ENCODE measurements at places on chromosomes 1 and 21.

- no peak for DNase-seq
Measured at GRCh38 chr1:168871531-168871930, 142.5 kb upstream of the DPT start.

GRCh38 chr1:226699166-226699565, 39.9 kb downstream of the ITPKB start:
- DNase-seq: no peak

GRCh38 chr1:185551008-185551407, 183.2 kb upstream of the HMCN1 start:
- no peak for DNase-seq

DNA sequence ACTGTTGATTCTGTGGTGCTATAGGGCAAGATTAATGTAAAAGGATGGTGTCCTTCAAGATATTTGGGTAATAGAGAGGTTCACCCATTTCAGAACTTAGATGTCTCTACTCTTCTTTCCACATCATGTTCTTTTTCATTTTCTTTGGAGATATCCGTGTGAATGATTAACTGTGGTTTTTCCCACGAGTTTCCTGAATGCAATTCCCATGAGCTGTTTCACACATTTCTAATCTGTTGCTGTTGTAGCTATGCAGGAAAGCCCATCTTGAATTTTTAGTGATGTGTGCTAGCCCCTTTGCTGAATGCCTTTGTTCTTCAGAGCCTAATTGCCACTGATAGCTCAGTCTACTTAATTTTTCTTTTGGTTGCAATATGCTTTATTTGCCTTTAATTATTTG, 27.6 kb downstream of the SNX27 start:
- no peak for DNase-seq

DNA sequence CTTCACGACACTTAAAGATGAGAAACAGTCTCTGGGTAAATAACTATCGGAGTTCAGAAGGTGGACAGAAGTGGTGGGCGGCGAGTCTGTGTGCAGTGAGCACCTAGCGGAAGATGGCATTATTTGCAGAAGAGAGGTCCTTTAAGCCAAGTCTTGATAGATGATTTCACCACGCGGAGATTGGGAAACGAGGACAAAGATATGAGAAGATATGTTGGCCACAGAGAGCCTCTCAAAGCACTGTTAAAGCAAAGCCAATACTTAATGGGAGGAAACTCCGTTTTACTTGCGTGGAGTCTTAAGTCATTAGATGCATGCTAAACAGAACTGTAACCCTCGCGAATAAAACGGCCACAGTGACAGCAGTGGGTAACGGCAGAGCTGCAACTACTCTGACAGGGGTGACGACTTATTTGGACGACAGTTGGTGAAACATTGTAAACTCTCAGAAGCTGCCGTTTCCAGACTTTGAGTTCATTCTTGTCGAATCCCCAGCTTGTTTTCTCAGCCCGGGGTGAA, 577 bp upstream of the CEP350 start:
- DNase-seq: peak; percentile 32

DNA sequence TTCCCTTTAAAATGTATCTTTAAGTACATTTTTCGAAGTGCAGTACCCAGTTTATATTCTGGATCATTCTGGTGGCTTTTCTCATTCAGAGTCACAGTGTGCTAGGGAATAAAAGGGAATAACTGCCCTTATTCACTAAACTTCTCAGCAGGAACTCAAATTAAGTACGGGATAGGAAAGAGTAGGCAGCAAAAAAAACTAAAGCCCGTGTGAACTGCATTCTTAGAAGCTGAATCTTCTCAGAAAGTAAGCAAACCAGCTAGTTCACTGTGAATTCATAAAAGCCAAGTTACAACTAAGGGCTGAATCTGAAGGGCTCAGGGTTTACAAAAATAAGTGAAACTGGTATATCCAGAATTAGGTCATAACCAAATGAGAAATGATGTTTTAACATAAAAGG, 22.0 kb downstream of the PRPF38A start:
- no peak for DNase-seq

- DNase-seq: no peak
Measured at GRCh38 chr1:45443580-45444446, 47.1 kb downstream of the TESK2 start.

All from activated naive CD4-positive, alpha-beta T cell (primary cell).